ENCODE measurements at places on chromosomes 6 and 20. TPM values are rescaled to one million over a fixed set of nuclear protein-coding genes. Genes with fewer than 3 reads are reported as not detected.

GGTLC1 gene
- not detected for total RNA-seq

CALHM4 gene
- total RNA-seq: not detected

C6orf141 gene
- total RNA-seq: 4.9 TPM

IMPG1 gene
- not detected for total RNA-seq

DNA sequence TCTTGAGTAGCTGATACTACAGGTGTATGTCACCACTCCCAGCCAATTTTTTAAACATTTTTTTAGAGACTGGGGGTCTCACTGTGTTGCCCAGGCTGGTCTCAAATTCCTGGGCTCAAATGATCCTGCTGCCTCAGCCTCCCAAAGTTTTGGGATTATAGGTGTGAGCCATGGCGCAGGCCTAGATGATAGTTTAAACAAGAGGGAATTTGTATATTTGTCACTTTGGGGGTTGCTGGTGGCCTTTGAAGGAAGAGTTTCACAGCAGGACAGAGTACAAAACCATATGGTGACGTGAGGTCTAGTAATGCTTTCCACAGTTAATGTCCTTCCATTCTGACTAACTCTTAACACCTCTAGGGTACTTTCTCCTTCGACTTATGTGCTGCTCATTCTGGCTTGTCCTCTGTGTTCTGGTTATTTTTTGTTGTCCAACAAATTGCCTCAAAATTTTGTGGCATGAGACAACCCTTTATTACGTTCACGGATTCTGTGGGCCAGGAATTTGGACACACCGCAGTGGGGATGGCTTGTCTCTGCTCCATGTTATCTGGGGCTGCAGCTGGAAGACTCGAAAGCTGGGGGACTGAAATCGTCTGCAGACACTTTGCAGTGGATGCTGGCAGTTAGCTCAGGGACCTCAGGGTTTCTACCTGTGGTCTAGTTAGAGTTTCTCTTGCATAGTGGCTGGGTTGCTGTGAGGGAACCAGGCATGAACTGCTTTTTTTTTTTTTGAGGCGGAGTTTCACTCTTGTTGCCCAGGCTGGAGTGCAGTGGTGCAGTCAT is 23.0 kb upstream of the IER3 start:
- DNase-seq: no peak

- no peak for DNase-seq
Observed at GRCh38 chr6:22699151-22699550, 129.8 kb downstream of the HDGFL1 start.

DNA sequence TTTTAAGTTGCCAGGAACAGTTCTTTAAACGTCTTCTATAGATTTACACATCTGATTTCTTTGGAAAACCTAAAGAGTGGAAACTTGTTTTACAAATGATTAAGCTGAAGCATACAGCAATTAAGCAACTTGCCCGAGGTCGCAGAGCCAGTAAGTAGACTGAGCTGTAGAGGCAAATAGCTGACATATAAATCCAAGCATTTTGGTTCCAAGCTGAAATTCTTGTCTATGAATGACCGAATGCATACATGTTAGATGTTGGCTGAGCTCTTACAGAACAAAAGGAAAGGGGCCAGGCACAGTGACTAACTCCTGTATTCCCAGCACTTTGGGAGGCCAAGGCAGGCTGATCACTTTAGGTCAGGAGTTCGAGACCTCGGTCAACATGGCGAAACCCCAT is 101.8 kb upstream of the SGK1 start:
- DNase-seq: no peak
